Upper lobe of left lung (tissue), 6 donors: ENCODE measurements at places on chromosomes 11 and 22. TPM values are rescaled to one million over a fixed set of nuclear protein-coding genes. Genes with fewer than 3 reads are reported as not detected.

Gene OR2AG2
- 0.59 TPM for total RNA-seq

Gene AMOTL1
- 54.7 TPM for total RNA-seq

Gene OR51B5
- 0.30 TPM for total RNA-seq

Gene OR51B2
- not detected for total RNA-seq

Gene SNX32
- total RNA-seq: not detected

Gene APOA4
- not detected for total RNA-seq

Gene FAM111B
- total RNA-seq: not detected

Gene MS4A6E
- total RNA-seq: not detected

Gene MS4A6A
- 21.4 TPM for total RNA-seq

Gene MRGPRX3
- total RNA-seq: not detected

Gene OR52N4
- 1.9 TPM for total RNA-seq

Gene FIBIN
- total RNA-seq: 28.0 TPM

Gene ANAPC15
- total RNA-seq: 12.8 TPM

Gene FOSL1
- 16.9 TPM for total RNA-seq

Gene SERHL2
- not detected for total RNA-seq

Gene ROBO4
- 107 TPM for total RNA-seq

Gene HTR3A
- not detected for total RNA-seq

Gene IZUMO1R
- not detected for total RNA-seq

Gene IGF2
- not detected for total RNA-seq

Gene TRPM5
- total RNA-seq: not detected

Gene YPEL4
- total RNA-seq: 5.8 TPM

Gene SRPRA
- total RNA-seq: 114 TPM

Gene OR51E1
- not detected for total RNA-seq

Gene RAB38
- 9.6 TPM for total RNA-seq

Gene TTC9C
- 18.9 TPM for total RNA-seq

Gene TIGD3
- total RNA-seq: 0.20 TPM

Gene FZD4
- total RNA-seq: 48.0 TPM

Gene OAF
- 41.6 TPM for total RNA-seq

Gene CALCA
- 1.4 TPM for total RNA-seq

Gene TEX54
- total RNA-seq: not detected

Gene DNAJB7
- not detected for total RNA-seq

Gene CELSR1
- 68.3 TPM for total RNA-seq

Gene MMP27
- total RNA-seq: not detected

Gene KRTAP5-10
- total RNA-seq: not detected

Gene H19
- 74.0 TPM for total RNA-seq

Gene RPLP2
- 451 TPM for total RNA-seq

Gene TENM4
- 4.1 TPM for total RNA-seq

Gene CHRM4
- total RNA-seq: not detected

Gene RBM14
- 114 TPM for total RNA-seq

Gene VPREB1
- total RNA-seq: not detected

Gene CCDC116
- total RNA-seq: 0.26 TPM

Gene LIF
- total RNA-seq: 5.5 TPM

Gene ANKK1
- 2.7 TPM for total RNA-seq

Gene SLC22A24
- total RNA-seq: not detected

Gene TOM1
- total RNA-seq: 147 TPM

Gene MPEG1
- 28.1 TPM for total RNA-seq

Gene APOL6
- 29.5 TPM for total RNA-seq

Gene BRSK2
- total RNA-seq: 0.54 TPM

Gene TCN1
- not detected for total RNA-seq

Gene CNIH2
- 1.8 TPM for total RNA-seq

Gene SOX6
- total RNA-seq: 3.1 TPM

Gene ST14
- total RNA-seq: 83.6 TPM

Gene STK33
- 43.0 TPM for total RNA-seq

Gene ART1
- total RNA-seq: 1.9 TPM

Gene XBP1
- total RNA-seq: 346 TPM

Gene INPP5J
- total RNA-seq: 6.6 TPM

Gene ALG8
- total RNA-seq: 23.6 TPM
